ENCODE measurements at places on chromosomes 7 and 10.

- DNase-seq, result no peak
These were observed 38.0 kb upstream of the TARP start for GRCh38 chr7:38311329-38311937.

GRCh38 chr7:37380831-37381230 lies 67.8 kb downstream of the ELMO1 start:
- DNase-seq, result no peak

GRCh38 chr10:21264271-21264670 lies 261.2 kb downstream of the SKIDA1 start:
- DNase-seq, result no peak

DNA sequence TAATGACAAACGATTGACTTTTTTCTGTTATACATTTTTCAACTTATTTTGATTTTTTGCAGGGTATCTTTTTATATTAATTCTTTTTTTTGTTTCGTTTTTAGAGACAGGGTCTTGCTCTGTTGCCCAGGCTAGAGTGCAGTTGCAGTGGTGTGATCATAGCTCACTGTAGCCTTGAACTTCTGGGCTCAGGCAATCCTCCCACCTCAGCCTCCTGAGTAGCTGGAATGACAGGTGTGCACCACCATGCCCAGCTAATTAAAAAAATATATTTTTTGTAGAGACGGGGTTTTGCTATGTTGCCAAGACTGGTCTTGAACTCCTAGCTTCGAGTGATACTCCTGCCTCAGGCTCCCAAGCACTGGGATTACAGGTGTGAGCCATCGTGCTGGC lies 601.3 kb downstream of the PARD3 start:
- no peak for DNase-seq

GRCh38 chr7:127322351-127322750 lies 69.6 kb upstream of the GRM8 start:
- no peak for DNase-seq

- DNase-seq, result no peak
These were observed 19.5 kb downstream of the KCNH2 start for GRCh38 chr7:150958597-150958996.

DNA sequence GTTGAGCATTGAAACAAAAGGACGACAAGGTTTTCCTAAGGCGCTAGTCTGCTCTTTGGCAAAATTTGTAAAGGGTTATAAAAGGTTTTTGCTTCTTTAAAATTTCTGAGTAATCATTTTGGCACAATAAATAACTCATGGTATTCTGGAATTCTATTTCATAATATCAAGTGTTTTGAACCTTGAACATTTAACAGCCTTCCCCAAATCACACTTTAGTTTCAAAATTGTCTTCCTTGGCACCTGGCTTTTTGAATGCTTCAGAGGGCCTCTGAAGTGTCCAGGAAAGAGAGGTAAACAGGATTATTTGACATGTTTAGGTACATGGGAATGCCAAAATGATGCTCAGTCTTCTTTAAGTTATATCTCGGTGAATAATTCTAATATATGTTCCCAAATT lies 220.8 kb downstream of the PHF14 start:
- no peak for DNase-seq

GRCh38 chr10:69107699-69108098 lies 16.3 kb upstream of the VPS26A start:
- DNase-seq, result no peak

- no peak for DNase-seq
These were observed 995.3 kb downstream of the SORCS1 start for GRCh38 chr10:106169241-106169640.

GRCh38 chr10:88928254-88928653 lies 24.3 kb downstream of the ACTA2 start:
- DNase-seq, result no peak

DNA sequence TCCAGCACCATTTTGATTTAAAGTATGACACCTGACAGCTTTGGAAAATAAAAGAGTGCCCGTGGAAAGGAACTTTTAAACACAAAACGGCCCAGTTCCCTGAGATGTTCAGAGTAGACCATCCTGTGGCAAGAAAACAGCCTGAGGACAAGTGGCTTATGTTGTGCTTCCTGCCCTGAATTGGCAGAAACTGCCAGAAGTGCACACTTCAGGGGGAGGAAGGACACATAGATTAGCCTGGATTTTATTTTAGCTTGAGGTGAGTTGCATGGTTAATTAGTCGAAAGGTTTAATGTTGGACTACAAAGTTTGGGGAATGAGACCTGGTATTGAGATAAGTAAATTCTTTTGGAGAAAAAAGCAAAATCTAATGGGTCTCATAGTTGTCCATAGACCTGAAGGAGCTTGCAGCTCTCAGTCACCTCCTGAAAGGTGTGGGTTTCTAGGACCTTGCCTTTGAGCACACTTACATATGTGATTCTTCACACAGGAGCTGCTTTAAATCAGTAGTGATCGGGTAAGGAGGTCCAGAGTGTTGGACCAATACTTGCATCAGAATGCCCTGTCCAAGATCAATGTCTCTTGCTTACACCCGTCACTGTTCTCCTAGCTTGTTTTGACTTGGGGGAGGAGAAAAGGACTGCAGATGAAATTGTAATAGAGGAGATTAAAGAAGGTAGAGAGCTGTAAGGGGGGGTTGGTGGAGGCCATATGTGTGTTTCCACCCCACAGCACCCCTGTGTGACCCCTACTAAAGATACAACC lies 4.9 kb downstream of the ITIH2 start:
- no peak for DNase-seq

- DNase-seq, result peak; percentile 61
These were observed 918 bp upstream of the RPEL1 start for GRCh38 chr10:103244666-103245271.

GRCh38 chr10:59331661-59332060 lies 30.7 kb downstream of the FAM13C start:
- DNase-seq, result no peak

DNA sequence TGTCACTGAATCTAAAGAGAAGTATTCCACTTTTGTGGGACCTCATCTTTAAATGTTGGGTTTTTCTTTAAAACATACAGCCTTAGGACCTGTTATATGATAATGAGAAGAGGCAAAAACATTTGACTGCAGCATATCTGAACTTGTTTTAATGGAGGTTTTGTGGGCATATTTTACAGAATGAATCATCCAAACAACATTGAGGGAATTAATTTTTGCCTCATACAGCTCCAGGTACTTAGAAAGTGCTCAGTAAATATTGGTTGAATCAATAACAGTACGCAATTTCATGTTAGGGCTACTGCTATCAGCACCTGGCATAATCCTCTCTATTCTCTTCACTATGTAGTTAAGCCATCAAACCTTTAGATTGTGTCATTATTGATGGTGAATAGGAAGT lies 115.9 kb downstream of the MALRD1 start:
- DNase-seq, result no peak

DNA sequence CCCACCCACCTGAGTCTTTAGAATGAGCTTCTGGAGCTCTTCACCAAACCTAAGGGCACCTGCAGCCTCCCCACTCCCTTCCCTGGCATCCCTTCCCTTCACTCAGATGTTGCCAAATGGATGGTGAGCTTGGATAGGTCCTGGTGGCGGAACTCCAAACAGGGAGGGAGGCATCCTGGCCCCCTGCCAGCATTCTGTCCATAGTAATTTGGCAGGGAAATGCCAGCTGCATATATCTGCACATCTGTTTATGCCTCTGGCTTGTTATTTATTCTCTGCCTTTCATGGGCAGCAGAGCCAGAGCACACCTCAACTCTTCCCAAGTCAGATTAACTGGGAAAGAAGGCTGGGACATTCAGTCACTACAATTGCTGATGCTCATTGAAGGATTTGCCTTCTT lies 18.1 kb downstream of the KAZALD1 start:
- no peak for DNase-seq

DNA sequence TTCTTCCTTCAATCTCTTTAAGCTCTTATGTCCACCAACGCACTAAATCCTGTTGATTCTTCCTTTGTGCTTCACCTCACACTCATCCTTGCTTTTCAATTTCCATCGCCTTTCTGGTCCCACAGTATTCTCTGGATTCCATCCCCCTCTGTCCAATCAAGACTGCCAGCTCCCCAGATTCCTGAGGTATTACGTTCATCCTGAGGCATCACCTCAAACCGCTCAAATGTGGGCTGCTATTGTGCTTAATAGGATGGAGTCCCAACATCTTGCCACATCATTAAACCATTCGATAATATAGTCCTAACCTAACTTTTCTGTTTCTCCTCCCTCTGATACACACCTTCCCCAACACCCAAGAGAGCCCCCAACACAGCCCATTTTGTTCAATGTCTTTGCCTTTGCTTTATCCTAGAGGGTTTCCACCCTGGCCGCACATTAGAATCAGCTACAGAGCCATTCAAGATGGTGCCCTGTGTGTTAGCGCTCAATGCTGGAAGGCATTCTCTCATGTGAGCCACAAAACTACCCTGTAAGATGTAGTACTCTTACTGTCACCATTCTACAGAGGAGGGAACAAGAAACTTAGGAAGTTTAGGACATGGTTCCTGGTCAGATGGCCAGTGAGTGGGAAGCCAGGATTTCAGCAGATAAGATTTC lies 79.5 kb upstream of the LEP start:
- DNase-seq, result peak; percentile 11

- no peak for DNase-seq
These were observed 9.8 kb upstream of the RALA start for GRCh38 chr7:39613577-39613976.

DNA sequence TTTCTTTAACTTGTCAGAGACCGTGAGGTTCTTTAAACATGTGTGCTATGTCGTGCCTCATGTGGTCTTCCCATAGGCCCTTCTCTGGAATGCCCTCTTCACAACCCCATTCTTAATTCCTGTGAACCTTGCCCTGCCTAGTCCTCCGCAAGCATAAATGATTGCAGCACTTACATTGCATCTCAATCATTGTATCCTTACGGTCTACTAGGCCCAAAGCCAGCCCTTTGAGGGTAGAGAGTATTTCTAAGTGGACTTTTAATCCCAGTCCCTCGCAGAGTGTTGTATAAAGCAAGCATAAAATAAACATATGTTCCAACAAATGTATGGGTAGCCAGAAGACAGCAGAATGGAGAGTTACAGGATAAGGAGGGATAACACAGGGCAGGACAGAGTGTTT lies 92.1 kb upstream of the FAM133B start:
- no peak for DNase-seq

- no peak for DNase-seq
These were observed 67.8 kb upstream of the TNRC18 start for GRCh38 chr7:5491251-5492019.

DNA sequence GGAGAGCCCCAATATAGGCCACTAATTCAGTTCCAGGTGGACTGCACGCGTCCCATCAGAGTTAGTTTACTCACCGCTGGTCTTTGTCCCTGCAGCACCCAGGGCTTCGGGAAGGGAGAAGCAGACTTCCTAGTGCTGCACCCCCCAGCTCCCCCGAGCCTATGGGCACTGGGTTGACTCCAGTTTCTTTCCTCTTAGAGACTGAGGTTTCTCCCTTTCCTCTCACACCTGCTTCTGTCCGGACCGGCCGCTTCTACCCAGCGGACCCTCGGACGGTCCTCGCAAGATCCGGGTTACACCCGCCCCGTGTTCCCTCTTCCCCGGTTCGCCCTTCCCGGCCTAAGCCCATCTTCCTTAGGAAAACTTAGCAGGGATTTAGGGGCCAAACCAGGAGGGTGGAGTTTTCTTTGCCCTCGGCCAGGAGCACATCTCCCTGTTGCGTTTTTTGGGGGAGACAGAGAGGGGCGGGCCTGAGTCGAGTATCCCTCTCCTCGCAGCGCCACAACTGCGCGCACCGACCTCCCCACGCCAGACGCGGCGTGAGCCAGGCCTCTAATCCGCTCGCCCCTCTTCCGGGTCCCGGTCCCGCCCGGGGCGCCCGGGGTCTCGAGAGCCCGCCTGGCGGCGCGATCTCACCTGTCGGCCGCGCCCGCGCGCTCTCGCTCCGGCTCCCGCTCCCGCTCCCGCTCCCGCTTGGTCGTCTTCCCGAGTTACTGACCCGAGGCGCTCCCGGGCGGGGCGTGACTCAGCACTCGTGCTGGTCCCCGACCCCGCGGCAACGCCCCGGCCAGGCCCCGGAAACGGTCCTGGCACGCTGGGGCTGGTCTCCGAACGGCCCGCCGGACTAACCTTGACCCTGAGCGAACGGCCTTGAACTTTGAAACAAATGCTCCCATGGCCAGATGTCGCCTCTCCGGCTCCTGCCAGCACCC lies at the start of gene AIFM2:
AIFM2 (minus strand) TSS at position 728 of the 932 bp plus-strand sequence. CDS start 8,741 bp downstream, outside the sequence.
- DNase-seq, result no peak

DNA sequence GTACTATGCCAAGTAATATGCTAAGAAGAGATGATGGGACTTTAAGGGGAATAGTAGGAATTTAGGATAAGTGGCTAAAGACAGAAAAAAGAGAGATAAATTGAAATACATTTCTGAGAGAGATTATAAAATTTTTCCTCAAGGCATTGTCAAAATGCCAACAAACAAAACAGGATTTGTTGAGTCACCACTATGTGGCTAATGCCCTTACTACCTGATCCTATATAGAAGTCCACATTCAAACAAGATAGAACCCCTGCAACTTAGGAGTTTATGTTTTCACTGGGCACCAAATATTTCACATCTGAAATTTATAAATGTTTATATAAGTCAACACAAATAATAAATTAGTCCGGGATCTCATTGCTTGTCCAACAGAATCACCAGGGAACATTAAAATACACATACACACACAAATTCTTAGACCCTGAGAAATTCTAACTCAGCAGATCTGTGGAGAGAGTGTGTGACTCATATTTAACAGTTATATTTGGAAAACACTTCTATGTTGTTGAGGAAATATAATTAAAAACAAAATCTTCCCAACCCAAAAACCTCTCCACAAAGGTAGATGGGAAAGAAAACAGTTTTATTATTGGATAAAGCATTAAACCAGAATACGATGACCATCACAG lies 154.3 kb downstream of the PPP1R3A start:
- no peak for DNase-seq

- DNase-seq, result no peak
These were observed 233.0 kb downstream of the DNAJB9 start for GRCh38 chr7:108802650-108803049.

- DNase-seq, result no peak
These were observed 3.6 kb downstream of the NPM3 start for GRCh38 chr10:101779544-101780186.

DNA sequence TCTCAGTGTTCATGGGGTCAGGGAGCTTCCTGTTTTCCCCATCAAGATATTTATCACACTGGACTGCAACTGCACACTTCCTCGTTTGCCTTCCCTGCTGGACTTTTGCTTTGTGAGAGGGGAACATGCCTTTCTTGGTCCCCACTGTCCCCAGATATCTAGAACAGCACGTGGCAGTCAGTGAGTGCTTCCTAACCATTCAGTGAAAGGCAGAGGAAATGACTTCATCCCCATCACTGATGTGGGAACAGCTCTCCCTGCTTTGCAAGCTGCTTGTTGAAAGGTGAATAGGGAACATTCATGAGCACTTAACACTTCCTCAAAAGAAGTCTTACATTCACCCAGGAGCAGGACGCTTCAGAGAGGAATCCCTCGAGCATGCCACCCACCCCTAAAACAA lies 135.4 kb downstream of the MYOF start:
- DNase-seq, result no peak

- DNase-seq, result peak; percentile 52
These were observed 922 bp downstream of the PPA1 start for GRCh38 chr10:70232155-70232858.

GRCh38 chr7:118312051-118312450 lies 87.5 kb downstream of the ANKRD7 start:
- no peak for DNase-seq

GRCh38 chr7:148185041-148185440 lies 405.5 kb upstream of the C7orf33 start:
- DNase-seq, result no peak

- peak; percentile 79 for DNase-seq
These were observed 30.6 kb downstream of the CISD1 start for GRCh38 chr10:58299580-58299979.

GRCh38 chr7:79452032-79452494 lies 1.4 kb downstream of the MAGI2 start:
- DNase-seq, result peak; percentile 19

- DNase-seq, result peak; percentile 21
These were observed 273.3 kb upstream of the LRGUK start for GRCh38 chr7:133853706-133854276.

Data from H1 (cell line).